ENCODE measurements at places on chromosomes 2 and 18.
A peak's percentile ranks its signal among the peaks of the same experiment; 100 is the strongest.

- no peak for DNase-seq
These were observed 183.3 kb downstream of the TDRD15 start for GRCh38 chr2:21307037-21307436.

DNA sequence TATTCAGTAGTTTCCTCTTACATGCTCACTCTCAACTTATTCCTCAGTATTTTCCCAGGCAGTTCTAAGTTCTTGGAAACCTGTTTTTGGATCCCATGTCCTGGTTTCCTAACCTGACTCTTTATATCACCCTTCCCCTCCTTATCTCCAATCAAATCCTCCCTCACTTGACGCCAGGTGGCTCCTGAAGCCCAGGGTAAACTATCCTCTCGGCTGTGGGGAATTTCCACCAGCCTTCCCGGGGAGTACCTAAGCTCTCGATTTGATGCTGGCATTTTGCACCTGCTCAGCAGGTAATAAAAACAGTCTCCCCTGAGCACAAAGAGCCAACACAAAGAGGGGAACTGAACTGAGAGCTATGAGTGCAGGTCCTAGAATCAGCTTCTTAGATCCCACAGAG is 538.0 kb downstream of the SLC4A3 start:
- DNase-seq, result peak; percentile 87

DNA sequence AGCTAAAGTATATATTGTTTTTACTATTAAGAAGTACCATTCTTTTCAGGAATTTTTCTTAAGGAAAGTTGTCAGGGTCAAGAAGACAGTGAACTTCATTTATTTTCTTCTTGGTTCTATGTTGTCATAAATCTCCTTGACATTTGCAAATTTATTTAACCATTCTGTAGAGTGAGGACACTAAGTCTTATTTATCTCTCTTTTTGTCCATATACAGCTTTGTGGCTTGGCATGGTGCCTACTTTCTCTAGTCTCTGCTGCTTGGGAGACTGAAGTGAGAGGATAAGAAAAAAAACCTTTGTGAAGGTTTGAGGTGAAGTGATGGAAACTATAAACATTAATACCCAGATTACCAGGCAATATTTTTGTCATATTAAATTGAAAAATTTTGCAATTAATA is 1389.4 kb downstream of the SUCLG1 start:
- no peak for DNase-seq

DNA sequence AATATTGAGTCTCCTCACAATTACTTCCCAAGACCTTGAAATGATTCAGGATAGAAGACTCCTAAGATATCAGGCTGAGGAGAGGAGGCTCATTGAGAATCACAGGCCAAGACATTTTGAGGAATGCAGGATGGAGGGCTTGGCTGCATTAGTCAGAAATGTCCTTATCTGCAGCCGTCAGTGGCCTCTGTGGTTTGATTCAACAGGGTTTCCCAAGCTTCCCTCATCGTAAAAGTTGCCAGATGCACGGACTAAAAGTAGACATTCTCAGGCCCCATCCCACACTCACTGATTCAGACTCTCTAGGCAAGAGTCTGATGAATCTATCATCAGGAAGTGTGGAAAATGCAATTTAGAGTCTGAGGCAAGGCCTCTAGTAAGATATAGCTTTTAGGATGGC is 34.0 kb upstream of the TMEM178A start:
- DNase-seq, result no peak

- no peak for DNase-seq
These were observed 17.3 kb upstream of the B3GNT7 start for GRCh38 chr2:231378026-231378722.

DNA sequence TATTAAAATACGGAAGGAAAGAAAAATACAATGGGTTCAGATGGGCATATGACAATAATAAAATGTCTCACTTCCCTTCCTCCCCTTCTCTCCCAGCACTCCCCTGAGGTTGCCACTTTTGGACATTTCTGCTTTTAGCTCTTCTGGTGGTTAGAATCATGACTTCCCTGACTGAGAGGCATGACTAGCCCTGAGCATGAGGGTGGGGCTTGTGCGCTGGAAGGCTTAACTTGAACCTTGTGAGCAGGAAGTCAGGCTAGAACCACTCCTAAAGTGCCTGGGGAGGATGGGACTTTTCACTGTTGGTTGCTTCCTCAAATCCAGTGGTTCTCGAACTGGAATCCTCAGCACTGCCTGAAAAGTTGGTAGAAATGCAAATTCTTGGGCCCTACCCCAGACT is 19.7 kb upstream of the ARHGAP25 start:
- no peak for DNase-seq

- DNase-seq, result no peak
These were observed 42.8 kb downstream of the ITSN2 start for GRCh38 chr2:24317491-24317920.

- DNase-seq, result no peak
These were observed 24.0 kb downstream of the GPR55 start for GRCh38 chr2:230901006-230901405.

Measured in endodermal cell (in vitro differentiated cells).